CMK (cell line): ENCODE measurements at places on chromosomes 5 and 9.

DNA sequence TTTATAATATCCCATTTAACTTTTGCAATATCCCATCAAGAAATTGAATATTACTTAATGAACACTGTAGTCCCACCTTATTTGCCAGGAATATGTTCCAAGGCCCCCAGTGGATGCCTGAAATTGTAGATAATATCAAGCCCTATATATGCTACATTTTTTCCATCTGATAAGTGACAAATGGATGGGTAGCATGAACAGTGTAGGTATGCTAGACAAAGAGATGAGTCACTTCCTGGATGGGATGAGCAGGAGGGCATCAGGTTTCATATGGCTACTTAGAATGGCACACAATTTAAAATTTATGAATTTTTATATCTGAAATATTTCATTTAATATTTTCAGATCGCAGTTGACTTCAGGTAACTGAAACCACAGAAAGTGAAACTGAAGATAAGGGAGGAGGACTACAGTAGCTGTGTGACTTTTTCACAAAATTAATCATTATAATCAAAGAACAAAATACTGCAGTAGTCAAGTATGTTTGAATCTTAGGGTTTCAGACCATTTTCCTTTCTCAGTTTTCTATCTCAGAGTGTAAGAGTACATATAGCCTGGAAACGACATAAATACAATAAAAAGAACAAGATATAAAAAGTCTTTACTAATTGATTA, 636.4 kb upstream of the ARRDC3 start:
- DNase-seq = no peak

- no peak for DNase-seq
Measured at GRCh38 chr5:142906863-142907671, 136.9 kb downstream of the ARHGAP26 start.

DNA sequence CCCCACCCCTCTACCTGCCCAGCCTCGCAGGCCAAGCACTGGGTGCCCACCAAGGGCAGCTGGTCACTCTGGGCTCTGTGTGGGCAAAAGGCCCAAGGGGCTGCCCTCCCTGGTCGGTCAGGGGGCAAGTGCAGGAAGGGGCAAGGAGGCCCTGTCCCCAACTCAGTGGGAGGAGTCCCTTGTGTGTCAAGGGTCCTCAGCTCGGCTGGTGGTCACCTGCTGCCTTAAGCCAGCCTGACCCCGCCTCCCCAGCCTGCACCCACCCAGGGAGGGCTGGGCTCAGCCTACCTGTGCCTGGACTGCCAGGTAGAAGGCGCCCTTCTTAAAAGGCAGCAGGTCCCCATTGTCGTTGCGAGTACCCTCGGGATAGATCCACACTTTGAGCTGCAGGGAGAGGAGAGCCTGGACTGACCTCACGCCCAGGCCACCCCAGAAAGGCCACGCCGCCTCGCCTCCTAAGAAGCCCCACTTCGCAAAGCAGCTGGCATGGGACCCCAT, 10.9 kb downstream of the AGPAT2 start:
- no peak for DNase-seq

DNA sequence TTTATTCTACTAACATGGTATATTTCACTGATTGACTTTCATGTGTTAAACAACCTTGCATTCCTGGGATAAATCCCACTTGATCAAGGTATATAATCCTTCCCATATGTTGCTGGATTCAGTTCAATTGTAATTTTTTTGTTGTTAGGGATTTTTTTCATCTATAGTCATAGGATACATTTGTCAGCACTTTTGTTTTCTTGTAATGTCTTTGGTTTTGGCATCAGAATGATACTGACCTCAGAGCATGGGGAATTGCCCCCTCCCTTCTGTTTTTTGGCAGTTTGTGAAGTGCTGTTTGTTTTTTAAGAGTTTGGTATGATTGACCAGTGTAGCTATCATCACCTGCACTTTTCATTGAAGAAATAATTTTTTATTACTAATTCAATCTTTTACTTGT, 176.8 kb upstream of the RASEF start:
- no peak for DNase-seq

DNA sequence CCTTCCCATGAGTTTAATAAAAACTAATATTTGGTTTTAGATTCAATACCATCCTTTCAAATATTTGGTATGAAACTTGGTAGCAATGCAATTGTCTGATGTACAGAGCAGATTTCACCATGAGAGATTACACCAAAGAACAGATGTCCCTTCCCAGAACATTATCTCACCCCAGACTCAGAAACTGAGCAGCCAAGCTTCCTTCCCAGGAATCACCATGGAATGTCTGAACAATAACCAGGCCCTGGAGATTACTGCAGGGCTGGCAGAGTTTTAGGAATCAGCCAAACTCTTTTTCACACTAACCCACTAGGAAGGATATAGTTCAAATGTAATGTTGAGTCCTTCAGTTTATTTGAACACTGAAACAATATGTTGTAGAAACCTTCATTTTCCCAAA, 23.9 kb downstream of the CLTA start:
- no peak for DNase-seq

GRCh38 chr5:98631311-98632054, 142.0 kb upstream of the RGMB start:
- DNase-seq = no peak

DNA sequence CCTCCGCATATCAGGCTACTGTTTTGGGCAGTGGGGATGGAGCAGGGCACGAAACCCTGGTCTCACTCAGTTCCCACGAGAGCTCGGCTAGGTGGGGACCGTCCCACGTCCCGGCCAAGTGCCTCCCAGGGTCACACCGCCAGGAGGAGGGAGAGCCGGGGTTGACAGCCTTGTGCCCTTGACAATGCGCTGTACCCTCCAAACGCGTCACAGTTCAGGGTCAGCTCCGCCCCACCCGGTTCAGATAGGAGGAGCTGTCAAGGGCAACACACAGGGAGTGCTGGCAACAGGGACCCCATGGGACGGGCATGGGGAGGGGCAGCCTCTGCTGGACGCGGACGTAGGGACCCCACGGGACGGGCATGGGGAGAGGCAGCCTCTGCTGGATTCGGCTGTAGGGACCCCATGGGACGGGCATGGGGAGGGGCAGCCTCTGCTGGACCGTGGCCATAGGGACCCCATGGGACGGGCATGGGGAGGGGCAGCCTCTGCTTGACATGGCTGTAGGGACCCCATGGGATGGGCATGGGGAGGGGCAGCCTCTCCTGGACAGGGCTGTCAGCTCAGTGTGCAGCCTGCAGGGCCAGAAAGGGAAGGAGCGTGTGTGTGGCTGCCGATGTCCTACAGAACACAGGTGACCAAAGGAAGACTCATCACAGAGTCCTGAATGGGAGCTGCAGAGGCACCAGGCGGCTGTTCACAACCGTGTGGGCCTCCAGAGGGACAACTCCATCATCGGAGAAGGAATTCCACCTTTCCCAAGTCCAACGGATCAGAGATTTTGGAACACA, 29.4 kb downstream of the PNPLA7 start:
- no peak for DNase-seq

DNA sequence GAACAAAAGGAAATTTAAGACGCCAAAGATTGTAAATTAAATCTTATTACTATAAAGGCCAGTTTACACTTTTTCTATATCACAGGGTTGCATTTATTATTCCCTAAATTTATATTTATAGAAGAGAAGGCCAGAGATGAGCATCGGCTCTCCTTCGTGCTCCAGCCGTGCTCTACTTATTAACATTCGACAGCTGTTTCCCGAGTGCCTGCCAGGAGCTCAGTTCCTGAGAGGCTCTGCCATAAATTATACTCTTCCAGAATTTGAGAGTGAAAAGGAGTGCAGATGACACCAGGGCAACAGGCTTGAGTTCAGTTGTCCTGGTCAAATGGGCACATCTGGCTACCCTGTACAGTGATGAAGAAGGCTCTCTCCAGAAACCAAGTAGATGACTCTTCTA, 70.1 kb downstream of the PCSK5 start:
- no peak for DNase-seq

GRCh38 chr5:58322453-58322852, 137.4 kb downstream of the PLK2 start:
- DNase-seq = no peak

DNA sequence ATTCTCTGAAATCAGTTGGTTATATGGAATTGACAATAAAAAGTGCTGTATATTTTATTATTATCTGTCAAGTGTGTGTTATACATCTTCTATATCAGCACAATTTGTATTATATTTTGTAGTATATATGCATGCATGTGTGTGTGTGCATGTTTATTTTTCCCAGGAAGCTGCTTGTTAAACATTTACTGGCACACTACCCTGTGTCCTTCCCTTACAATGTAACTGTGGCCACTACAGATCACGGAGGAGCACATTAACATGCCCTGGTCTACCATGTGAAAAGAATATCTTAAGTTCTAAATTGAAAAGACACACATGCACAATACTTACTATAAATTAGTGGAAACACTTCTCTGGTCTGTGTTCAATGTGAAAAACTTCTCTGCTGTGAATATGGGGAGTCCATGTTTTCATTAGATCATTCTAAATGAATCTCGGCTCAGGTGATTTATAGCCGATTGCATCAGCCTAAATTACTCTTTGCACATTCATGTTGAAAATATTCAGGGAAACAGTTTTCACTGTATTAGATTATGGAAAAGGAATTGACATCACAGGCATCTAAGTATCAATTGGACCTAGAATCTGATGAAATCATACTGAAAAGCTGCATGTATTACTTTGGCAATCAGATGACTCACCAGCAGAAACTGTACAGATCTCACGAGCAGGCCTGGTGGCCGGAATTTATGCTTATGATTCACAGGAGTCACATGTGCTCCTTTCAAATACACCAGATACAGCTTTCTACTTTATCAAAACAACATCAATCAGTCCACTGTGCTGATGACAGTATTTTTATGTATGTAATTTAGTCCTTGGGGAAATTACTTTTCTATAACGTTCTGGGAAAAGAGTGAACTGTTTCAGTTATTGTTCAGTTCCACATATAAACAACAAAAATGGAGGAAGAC, 39.4 kb downstream of the LURAP1L start:
- DNase-seq = no peak

DNA sequence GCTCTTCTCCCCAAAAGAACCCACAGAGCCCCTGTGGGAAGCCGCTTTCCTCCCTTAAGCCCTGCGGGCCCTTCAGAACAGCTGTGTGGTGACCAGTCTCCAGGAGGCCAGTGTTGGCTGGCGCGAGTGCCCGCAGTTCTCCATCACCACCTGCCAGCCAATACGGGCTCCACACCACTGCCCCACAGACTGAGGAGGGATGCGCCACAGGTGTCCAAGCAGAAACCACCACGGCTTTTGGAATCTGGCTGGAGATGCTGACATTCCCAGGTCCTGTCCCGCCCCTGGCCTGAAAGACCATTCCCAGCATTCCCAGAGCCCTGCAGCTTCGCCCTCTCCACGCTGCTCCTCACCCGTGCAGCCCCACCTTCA, 12.8 kb downstream of the CCNI2 start:
- DNase-seq = no peak

DNA sequence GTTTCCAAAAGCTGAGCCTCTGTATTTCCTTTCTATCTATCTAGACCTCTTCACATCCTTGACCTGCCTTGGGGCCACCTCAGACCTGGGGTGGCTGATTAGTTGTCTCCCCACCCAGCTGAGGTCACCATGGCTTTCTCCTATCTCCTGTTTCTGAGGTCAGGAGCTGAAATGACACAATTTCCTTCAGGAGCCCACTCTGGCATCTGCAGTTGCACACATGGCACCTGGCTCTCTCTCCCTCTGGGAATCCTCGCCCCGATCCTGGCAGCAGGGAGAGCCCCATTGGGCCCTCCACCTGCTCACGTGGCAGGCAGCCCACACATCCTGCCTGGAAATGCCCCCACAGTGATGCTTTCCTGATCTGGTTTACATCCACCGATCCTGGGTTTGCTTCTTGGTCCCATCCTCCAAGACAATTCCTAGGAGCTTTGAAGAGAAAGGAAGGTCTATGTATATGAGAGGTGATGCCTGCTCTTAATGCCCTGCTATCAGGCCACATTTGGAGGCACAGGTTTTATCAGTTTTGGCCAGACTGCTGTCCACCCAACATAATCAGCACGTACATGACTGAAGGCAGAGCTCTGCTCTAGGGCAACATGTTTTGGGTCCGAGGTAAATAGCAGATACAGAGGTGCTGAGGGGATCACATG, 53.7 kb downstream of the MARCHF3 start:
- no peak for DNase-seq

GRCh38 chr9:127489471-127490115, 38.3 kb downstream of the LRSAM1 start:
- DNase-seq = no peak

DNA sequence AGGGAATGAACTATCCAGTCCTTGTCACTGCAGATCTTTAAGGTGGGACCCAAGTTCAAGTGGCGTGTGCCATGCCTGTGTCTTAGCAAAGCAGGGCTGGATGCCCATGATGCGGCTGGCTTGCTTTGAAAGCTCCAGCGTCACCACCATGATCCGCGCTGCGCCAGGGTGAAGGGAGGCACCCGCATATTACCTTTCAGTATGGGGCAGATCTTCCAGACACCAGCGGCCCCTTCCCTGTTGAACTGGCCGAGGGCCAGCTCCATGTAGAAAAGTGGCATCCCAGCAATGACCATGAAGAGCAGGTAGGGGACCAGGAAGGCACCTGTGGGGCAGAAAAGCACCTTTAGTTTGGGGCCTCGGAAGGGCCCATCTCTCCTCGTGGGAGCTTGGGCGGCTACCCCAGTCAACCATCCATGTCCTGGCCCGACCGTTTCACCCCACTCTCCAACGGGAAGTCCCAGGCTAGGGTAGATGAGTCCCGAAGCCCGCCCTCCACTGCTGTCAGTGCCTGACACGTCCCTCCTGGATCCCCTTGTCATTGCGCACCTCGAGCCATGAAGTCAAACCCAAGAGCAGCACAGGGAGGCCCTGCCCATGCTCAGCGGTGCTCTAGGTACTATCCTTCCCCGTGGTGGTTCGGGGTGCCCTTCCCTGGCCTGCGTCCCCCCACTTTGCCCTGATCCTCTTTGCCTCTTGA, 3.9 kb downstream of the SLC6A3 start:
- DNase-seq = no peak

DNA sequence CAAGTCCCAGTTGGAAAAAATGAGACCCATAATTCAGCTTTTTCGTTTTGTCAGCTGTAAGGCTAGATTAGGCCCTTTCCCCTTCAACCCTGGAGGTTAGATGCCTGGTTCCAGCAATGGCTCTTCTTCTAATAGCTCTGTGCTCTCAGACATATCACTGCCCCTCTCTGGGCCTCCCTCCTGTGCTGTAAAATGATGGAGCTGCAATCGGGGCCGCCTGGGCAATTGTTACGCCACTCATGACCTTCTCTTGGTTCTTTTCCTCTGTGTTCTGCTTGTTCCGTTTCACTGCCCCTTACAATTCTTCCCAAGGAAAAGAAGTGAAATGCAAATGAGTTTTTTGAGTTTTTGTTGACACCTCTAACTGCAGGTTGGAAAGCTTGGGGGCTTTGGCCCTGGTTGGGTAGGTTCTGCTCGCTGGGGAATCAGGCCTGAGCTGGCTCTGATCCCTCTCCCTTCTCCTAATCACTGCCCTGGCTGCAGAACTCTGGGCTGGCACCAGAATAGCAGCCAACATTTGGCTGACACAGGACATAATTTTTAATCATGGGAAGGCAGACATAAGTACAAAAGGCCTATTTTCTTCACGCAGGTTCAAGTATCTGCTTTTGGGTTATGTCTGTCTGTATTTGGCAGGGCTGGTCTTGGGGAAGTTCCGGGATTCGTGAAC, 110.9 kb downstream of the FOXD1 start:
- DNase-seq = no peak
